ENCODE measurements at places on chromosomes 1 and 21. TPM values are rescaled to one million over a fixed set of nuclear protein-coding genes. Genes with fewer than 3 reads are reported as not detected.

The OLFML2B gene
- not detected for total RNA-seq

The NDUFV3 gene
- total RNA-seq = 46.0 TPM

The DNM3 gene
- 2.0 TPM for total RNA-seq

The SYCP1 gene
- total RNA-seq = not detected

The MAP7D1 gene
- total RNA-seq = 318 TPM

The FBXO2 gene
- 21.9 TPM for total RNA-seq

The MX1 gene
- total RNA-seq = 0.37 TPM

The SLC25A24 gene
- total RNA-seq = 40.8 TPM

The SPSB1 gene
- total RNA-seq = 11.3 TPM

The CYP4Z1 gene
- total RNA-seq = not detected

The GBP7 gene
- not detected for total RNA-seq

The MSH4 gene
- total RNA-seq = not detected

The CDC42BPA gene
- total RNA-seq = 6.9 TPM

The PGLYRP3 gene
- 6.0 TPM for total RNA-seq

The SELE gene
- total RNA-seq = not detected

The ACTL8 gene
- total RNA-seq = not detected

The AUNIP gene
- 6.5 TPM for total RNA-seq

The ARHGEF10L gene
- 16.5 TPM for total RNA-seq

The CLCA4 gene
- total RNA-seq = 6.5 TPM

The CASQ2 gene
- not detected for total RNA-seq

The NBPF10 gene
- total RNA-seq = 0.09 TPM

The MIXL1 gene
- total RNA-seq = not detected

The ZMYND12 gene
- 0.09 TPM for total RNA-seq

The USH2A gene
- not detected for total RNA-seq

The PTCH2 gene
- total RNA-seq = not detected

The COL16A1 gene
- total RNA-seq = 98.1 TPM

The SLFNL1 gene
- total RNA-seq = under 0.01 TPM

The ST6GALNAC3 gene
- 0.14 TPM for total RNA-seq

The ESRRG gene
- not detected for total RNA-seq

The GJA4 gene
- total RNA-seq = not detected

The RGSL1 gene
- not detected for total RNA-seq

The FAM177B gene
- not detected for total RNA-seq

The SLC41A1 gene
- total RNA-seq = 11.7 TPM

The AGPAT3 gene
- total RNA-seq = 44.2 TPM

The HRNR gene
- total RNA-seq = not detected

The C1orf141 gene
- not detected for total RNA-seq

Measured in airway epithelial cell (primary cell).